ENCODE measurements at places on chromosomes 7 and 10.

DNA sequence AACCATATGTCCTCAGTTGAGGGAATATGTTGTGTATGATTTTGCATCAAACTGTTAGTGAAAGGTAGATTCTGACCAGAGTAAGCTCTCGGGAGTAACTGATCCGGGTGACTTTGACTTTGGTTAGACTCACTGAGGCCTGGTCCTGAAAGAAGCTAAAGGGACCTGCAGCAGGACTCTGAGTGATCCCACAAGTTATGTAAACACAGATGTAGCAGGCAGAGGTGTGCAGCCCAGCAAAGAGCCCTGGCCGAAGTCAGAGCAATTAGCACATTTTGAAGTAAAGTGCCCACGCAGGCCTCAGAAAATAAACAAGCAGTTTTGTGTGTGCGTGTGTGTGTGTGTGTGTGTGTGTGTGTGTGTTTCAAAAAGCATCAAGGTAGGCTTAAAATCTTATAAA, 245.6 kb upstream of the FERD3L start:
- no peak for DNase-seq

- DNase-seq, result no peak
These were observed 51.8 kb upstream of the FAM133B start for GRCh38 chr7:92641921-92642511.

DNA sequence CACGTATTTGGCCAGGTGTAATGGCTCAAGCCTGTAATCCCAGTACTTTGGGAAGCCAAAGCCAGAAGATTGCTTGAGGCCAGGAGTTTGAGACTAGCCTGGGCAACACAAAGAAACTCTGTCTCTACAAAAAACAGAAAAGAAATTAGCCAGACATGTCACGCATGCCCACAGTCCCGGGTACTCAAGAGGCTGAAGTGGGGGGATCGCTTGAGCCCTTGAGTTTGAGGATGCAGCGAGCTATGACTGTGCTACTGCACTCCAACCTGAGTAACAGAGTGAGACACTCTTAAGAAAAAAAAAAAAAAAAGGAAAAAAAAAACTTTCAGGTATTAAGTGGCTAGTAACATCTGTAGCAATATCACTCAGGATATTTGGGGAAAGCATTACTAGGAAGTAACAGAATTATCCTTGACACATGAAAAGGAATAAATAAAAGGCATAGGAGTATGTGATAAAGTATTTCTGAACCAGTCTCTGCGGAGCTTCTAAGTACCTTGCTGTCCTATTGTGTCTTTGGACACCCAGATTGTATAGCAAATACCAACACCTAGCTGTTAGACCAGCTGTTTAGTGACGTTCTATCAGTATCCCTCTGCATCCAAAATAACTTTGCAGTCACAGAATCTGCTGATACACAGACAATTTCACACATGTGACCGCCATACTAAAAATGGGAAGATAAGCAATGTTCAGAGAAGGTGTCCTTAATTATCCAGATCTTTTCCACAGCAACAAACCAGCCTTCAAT, 74.4 kb downstream of the CYTH3 start:
- DNase-seq, result no peak

DNA sequence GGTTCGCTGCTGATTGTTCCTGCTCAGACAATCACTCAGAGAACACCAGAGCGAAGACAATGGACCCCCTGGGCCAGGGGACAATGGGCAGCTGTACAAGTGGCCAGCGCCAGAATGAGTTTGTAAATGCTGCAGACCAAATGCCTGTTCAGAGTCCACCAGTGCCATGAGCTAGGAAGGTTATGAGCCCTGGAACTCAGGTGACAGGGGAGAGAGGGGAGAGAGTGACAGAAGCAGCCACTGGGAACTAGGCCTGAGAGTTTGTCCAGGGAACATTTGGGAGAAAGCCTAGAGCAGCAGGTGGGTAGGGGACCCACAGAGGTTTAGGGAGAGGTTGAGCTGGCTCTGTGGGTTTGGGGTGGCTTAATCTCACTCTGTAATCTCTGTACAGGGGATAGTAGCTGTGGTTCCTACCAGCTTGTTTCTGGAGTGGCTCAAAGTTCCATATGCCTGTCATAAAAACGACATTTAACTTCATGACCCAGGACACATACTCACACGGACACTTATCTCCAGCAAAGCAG, 60.4 kb downstream of the C10orf105 start:
- DNase-seq, result no peak

DNA sequence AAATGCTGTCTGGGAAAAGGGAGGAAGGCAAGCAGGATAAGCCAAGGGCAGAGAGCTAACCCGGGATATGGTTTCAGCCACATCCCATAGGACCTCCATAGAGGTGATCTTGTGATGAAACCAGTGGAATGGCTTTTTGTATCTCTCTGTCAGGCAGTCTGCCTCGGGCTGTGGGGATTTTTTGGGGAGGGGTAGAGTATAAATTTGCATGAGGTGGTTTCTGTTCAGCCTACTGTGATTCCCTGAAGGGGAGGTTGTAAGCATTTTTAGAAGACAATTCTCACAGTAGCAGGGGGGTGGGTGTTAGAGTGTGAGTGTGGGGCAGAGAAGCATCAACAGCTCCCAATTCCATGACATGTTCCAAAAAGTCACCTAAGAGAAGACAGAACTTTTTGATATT, 11.8 kb downstream of the OR9A2 start:
- DNase-seq, result no peak

- no peak for DNase-seq
These were observed 732.8 kb downstream of the ZWINT start for GRCh38 chr10:55628260-55628701.

DNA sequence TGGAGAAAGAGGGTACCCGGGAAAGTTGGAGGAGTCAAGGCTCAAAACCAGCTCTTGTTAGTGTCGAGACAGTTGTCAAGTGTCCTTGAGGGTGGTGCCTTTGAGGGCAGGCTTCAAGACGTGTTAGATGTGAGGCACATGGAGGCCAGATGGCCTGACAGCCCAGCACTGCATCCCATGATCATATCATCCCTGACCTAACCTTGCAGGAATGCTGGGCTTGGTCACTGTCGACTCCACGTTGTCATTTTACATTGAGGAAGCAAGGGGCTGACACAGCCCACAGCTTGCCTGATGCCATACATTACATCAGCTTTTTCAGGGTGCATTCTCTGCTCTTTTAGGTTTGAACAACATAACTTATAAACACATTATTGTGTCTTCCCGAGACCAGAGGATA, 114.1 kb downstream of the ABCA13 start:
- no peak for DNase-seq

DNA sequence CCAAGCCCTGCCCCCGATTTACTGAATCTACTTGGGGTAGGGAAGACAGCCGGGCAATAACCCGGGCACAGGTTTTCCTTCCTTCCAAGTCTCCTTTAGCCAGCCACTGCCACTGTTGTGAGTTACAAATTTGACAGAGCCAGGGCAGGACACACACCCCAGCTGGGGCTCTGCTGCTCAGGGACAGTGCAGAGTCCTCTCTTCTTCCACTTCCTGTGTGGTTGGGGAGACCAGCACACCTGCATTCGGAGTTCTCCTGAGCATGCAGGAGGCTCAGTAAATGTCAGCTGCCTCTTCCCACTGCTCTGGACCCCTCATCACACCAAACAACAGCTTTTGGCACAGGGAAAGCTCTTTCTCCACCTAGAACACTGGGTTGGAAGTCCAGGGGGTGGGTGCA, 21.3 kb downstream of the CHST15 start:
- no peak for DNase-seq

GRCh38 chr10:35768011-35768410, 125.9 kb upstream of the FZD8 start:
- no peak for DNase-seq

GRCh38 chr7:24622646-24623182, 49.5 kb downstream of the PALS2 start:
- DNase-seq, result no peak

- no peak for DNase-seq
These were observed 68.6 kb downstream of the MMRN2 start for GRCh38 chr10:86888585-86889381.

GRCh38 chr7:101114492-101114891, 12.4 kb upstream of the SERPINE1 start:
- DNase-seq, result no peak

DNA sequence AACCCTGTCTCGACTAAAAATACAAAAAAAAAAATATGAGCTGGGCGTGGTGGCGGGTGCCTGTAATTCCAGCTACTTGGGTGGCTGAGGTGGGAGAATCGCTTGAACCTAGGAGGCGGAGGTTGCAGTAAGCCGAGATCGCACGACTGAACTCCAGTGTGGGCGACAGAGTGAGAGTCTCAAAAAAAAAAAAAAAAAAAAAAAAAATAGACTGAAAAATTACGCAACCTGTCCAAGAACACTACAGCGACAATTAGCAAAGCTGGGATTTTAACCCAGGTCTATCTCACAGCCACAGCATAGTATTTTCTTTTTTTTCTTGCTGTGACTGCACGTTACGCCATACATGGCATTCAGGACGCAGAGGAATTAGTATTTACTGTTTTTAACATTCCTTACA, 1.1 kb upstream of the RABGEF1 start:
- DNase-seq, result no peak

- no peak for DNase-seq
These were observed 131.1 kb downstream of the ELAPOR2 start for GRCh38 chr7:86928308-86928707.

- DNase-seq, result no peak
These were observed 45.3 kb upstream of the BAMBI start for GRCh38 chr10:28631896-28632583.

- DNase-seq, result no peak
These were observed 767.2 kb downstream of the NXPH1 start for GRCh38 chr7:9200626-9201025.

DNA sequence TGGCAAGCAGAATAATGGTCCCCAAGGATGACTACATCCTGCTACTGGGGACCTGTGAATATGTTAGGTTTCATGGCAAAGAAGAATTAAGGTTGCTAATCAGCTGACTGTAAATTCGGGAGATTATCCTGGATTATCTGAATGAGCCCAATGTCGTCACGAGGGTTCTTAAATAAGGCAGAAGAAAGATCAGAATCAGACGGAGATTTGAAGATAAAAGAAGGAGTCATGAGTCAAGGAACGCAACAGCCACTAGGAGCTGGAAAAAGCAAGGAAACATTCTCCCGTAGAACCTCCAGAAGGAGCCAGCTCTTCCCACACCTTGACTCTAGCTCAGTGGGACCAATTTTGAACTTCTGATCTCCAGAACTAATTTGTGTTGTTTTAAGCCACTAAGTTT, 82.9 kb upstream of the APBB1IP start:
- DNase-seq, result no peak

DNA sequence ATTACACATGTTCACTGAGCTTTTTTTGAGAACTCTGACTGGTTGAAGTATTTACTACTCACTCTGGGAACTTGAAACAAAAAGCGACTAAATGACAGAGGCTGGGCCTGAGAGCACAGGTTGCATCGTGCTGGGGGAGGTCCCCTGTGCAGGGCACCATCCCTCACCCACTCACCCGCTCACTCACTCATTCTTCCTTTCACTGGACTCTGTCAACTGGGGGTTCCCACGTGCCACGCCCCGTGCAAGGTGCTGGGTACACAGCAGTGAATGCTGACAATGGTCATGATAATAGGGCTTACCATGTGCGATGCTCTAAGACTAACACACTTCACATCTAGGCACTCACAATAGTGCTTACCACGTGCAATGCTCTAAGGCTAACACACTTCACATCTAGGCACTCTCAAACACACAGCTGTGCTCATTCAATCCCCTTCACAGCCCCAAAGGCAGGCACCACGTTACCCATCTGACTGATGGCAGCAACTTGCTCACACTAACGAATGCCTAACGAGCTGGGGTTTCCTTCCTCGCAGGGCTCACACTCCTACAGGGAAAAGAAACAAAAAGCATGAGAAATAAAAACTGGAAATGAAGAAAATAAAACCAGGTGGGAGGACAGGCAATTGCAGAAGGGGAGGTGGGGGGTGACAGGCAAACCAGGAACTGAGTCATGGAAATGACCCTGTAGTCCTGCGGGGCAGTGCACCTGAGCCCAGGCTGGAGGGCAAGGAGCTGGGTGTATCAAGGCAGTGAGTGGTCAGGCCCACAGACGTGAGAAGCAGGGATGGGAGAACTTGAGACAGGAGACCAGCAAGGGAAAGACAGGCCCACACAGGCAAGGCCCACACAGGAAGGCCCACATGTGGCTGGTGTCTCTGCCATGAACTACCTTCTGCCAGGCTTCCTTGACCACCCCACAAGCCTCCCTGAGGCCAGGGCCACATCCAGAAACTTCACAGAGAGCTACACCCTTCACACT, 147.0 kb upstream of the FAM20C start:
- DNase-seq, result no peak

DNA sequence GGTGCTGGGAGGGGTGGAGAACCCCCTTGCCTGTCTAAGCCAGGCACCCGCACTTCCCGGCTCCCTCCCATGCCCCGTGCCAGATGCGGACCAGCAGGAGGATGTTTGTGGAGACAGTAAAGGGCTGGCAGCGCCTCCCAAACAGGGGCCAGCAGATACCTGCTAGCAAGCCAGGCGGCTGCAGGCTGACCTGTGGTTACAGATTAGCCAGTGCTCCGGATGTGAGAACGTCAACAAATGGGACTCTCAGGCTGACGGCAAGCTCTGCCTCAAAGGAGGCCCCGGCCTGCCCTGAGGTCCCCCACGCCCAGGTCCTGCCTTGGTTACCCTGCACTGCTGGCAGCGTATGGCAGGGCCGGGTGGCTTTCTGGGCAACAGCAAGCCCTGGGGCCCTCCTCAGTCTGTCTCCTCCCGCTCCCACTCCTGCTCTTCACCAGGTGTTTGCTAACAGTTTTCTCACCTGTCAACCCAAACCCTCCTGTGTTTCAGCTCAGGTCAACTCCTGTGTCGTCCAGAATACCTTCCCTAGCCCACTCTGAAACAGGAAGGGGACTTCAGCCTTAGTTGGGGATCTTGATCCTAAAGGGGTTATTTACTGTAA, 85.4 kb downstream of the NEURL1 start:
- no peak for DNase-seq

- no peak for DNase-seq
These were observed 51.0 kb downstream of the ORC5 start for GRCh38 chr7:104156842-104157277.

DNA sequence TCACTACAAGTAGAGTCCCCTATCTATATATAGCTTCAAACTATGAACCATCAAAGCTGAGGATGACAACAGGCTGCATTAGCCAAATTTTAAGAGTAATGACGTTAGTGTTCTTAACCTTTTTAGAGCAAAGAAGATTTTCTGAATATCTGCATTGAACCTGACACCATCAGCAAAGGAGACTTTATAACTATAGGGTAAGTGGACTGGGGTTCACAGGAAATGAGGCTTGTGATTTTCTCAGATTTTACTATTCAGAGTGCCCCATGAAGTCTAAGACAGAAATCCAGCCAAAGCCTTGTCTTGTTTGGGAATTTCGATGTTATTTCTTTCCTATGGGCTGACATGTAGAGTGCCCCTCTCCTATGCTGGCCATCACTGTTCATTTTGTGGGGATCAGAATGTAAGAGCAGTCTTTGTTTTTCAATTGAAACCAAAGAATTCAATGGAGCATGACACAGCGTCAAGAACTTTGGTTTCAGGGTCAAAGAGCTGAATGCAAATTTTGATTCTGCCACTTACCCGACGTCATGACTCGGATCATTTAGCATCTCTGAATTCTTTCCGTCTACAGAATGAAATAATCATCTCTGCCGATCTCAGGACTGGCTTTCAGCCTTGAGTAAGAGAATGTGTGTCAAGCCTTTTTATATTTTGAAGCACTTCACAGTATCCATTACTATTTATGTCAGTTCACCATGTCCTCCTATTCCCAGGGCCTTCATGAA, 52.7 kb downstream of the DENND11 start:
- no peak for DNase-seq

GRCh38 chr10:124596116-124596785, 134.6 kb downstream of the LHPP start:
- no peak for DNase-seq
